Left lung (tissue), 14 donors: ENCODE measurements at places on chromosomes 7 and 10. TPM values are rescaled to one million over a fixed set of nuclear protein-coding genes. Genes with fewer than 3 reads are reported as not detected.

The HTRA1 gene
- 80.5 TPM for total RNA-seq

DNA sequence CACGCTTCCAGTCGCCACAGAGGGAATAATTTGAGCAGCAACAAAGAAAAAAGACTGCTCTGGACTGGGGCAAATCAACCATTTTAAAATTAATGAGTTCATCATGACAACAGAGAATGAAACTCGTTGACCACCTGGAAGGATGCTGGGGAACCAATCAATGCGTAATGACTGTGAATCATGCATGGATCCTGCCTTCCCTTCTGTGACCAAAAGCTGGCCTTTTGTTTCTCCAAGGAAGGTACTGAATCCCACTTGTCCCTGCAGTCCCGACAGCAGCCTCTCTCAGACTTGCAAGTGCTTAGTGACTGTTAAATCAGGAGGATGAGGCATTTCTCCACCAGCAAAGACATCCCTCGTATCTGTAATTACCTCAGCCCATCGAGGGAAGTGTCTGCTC lies 68.0 kb upstream of the TNS3 start:
- DNase-seq, result no peak

The ZNF680 gene
- total RNA-seq, result 20.3 TPM

The PRLHR gene
- total RNA-seq, result not detected

DNA sequence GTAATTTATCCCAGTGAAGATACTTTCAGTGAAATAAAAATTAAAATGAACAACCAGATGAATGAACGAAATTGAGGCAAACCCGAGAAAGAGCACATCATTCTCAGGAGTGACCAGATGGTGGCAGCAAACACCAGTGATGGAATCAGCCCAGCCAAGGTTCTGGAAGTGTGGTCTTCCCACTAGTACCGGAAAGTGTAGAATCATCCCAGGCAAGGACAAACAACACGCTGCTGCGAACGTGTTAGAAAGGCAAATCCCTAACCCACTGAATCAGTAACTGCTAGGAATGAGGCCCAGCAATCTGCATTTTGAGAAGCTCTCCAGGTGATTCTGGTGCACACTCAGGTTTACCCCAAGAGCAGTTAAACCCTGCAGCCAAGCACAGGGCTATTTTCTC lies 15.5 kb upstream of the SLC18A3 start:
- peak; percentile 28 for DNase-seq

DNA sequence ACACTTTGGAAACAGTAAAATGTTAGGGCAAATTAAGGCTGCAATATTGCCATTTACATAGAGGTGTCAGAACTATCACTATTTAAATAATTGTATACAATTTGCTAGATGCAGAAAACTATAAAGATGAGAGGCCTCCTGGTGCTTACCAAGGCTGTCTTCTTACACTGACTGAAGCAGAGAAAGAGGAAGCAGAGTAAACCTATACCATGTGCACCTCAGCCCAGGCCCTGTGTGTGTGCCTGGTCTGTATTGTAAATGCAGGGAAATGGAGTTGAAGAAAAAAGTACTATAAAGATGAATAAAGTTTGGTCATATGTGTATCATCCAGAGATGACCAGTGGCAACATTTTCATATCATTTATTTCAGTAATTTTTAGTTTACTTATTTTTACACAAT lies 29.2 kb downstream of the ELMO1 start:
- no peak for DNase-seq

GRCh38 chr10:72459301-72459700 lies 104.6 kb upstream of the DNAJB12 start:
- no peak for DNase-seq

The TRIM74 gene
- not detected for total RNA-seq

GRCh38 chr10:93821051-93821772 lies 63.5 kb downstream of the LGI1 start:
- DNase-seq, result no peak

The UCN3 gene
- total RNA-seq, result 0.35 TPM

- no peak for DNase-seq
These were observed 35.9 kb downstream of the TNRC18 start for GRCh38 chr7:5387711-5388245.

The GPR15LG gene
- total RNA-seq, result not detected

The TCAF1 gene
- 39.4 TPM for total RNA-seq

The VPS37D gene
- total RNA-seq, result 2.0 TPM
